Stimulated activated CD8-positive, alpha-beta memory T cell treated with anti-CD3 and anti-CD28 coated beads, Interleukin-7, amount 100 ng/mL, for 1 hour (primary cell): ENCODE measurements at places on chromosomes 3 and 15.

- DNase-seq: no peak
Observed at GRCh38 chr3:146715170-146715569, 110.0 kb upstream of the PLSCR5 start.

GRCh38 chr3:99250821-99251355 lies 349.4 kb upstream of the DCBLD2 start:
- DNase-seq: no peak

GRCh38 chr3:3951071-3951470 lies 151.8 kb downstream of the LRRN1 start:
- DNase-seq: no peak

DNA sequence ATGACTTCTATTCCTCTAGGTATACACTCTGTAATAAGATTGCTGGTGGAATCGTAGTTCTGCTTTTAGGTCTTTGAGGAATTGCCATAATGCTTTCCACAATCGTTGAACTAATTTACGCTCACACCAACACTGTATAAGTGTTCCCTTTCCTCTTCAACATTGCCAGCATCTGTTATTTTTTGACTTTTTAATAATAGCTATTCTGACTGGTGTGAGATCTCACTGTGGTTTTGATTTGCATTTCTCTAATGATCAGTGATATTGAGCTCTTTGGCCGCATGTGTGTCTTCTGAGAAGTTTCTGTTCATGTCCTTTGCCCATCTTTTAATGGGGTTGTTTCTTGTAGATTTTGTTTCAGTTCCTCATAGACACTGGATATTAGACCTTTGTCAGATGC lies 12.8 kb downstream of the NXPE3 start:
- no peak for DNase-seq

- DNase-seq: no peak
Observed at GRCh38 chr15:52093539-52094510, 18.8 kb downstream of the BCL2L10 start.

GRCh38 chr3:5553203-5553602 lies 365.7 kb downstream of the EDEM1 start:
- DNase-seq: no peak

- DNase-seq: no peak
Observed at GRCh38 chr3:105593315-105593714, 226.6 kb downstream of the ALCAM start.

GRCh38 chr3:188516515-188516914 lies 362.6 kb downstream of the LPP start:
- DNase-seq: no peak

- DNase-seq: no peak
Observed at GRCh38 chr3:54665016-54665600, 262.8 kb downstream of the LRTM1 start.

DNA sequence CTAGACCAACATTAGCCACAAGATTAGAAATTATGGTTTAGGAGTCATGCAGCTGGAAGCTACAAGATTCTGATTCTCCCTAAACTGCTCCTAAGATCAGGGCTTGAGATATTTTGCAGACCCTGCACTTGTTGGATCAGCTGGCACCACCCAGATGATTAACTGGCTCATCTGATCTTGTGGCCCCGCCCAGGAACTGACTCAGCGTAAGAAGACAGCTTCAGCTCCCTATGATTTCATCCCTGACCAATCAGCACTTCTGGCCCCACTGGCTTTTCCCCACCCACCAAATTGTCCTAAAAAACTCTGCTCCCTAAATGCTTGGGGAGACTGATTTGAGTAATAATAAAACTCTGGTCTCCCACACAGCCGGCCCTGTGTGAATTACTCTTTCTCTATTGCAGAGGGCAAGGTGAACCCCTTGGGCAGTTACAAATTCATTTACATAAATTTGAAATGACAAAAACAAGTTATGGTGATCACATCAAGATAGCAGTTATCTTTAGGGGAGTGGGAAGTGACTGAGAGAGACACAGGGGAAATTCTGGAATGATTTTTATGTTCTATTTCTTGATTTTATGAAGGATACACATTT lies 76.5 kb downstream of the CD200R1L start:
- DNase-seq: no peak

- DNase-seq: no peak
Observed at GRCh38 chr15:70086636-70087035, 11.1 kb downstream of the TLE3 start.

DNA sequence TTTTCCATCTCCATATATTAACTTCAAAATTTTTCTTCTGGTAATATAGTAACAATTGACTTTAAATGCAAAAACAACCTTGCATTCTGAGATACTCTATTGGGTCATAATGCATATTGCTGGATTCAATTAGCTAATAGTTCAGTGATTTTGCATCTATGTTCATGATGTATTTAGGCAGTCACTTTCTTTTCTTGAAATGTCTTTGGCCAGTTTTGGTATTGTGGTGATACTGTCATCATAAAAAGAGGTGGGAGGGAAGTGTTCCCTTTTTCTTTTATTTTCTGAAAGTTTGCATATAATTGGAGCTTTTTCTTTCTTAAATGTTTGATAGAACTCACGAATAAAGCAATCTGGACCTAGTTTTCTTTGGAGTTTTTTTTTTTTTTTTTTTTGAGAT lies 67.4 kb upstream of the ZNF148 start:
- no peak for DNase-seq

DNA sequence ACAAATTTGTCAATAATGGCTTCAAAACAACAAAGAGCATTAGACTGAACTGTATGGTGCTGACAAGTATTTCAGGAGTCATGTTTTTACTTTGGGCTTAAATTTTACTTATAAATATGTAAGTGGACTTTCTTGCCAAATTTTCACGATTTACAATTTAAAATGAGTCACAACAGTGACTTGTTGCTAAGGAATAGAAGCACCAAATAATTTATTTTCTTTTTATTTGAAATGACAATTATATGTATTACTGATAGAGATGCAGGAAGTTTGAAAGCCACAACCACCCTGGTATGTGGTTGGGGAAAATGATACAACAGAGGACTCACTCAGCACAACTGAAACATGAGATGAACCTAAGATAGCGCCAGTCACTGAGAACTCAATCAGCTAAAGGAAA lies 90.3 kb downstream of the FMN1 start:
- no peak for DNase-seq

GRCh38 chr15:27454281-27455075 lies 483.5 kb downstream of the GABRG3 start:
- DNase-seq: no peak

GRCh38 chr15:72925661-72926060 lies 126.6 kb upstream of the NEO1 start:
- DNase-seq: no peak

- no peak for DNase-seq
Observed at GRCh38 chr3:6022621-6023020, 835.1 kb downstream of the EDEM1 start.

DNA sequence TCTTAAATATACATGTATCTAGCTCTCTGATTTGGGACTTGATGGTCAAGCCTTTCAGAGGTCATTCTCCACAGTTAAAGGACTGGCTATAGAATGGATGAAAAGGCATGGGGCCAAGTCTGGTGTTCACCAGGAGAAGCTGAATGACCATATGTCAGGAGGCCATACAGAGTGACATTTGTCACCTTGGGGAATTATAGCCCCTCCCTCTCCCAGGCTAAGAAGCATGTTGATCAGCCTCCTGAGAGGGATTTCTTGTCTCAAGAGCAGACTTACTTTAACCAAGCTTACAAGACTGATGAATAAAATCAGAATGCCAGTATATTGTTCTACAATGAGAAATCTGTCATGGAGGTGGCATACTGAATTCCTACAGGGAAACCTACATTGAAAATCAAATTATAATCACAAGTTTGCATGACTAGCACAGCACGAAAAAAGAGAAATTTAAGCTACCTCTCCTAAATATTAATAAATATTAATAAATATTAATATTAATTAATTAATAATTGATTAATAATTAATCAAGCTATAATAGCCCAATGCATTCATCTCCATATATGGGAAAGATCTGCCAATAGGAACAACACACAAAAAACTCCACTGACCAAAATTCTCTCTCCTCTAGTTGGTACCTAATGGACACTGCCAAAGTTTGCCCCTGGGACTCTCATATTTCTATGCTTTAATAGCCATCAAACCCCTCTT lies 47.3 kb downstream of the ATP8B4 start:
- no peak for DNase-seq

DNA sequence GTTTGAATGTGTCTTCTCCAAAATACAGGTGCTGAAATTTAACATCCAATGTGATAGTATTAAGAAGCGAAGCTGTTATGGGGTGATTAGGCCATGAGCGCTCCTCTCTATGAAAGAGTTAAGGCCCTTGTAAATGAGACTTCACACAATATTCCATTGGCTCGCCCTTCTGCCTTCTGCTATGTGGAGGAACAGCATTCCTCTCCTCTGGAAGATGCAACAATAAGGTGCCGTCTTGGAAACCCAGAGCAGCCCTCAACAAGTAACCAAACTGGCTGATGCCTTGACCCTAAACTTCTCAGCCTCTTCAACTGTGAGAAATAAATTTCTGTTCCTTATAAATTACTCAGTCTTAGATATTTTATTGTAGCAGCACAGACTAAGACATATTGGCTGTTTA lies 874.6 kb downstream of the ROBO1 start:
- no peak for DNase-seq

DNA sequence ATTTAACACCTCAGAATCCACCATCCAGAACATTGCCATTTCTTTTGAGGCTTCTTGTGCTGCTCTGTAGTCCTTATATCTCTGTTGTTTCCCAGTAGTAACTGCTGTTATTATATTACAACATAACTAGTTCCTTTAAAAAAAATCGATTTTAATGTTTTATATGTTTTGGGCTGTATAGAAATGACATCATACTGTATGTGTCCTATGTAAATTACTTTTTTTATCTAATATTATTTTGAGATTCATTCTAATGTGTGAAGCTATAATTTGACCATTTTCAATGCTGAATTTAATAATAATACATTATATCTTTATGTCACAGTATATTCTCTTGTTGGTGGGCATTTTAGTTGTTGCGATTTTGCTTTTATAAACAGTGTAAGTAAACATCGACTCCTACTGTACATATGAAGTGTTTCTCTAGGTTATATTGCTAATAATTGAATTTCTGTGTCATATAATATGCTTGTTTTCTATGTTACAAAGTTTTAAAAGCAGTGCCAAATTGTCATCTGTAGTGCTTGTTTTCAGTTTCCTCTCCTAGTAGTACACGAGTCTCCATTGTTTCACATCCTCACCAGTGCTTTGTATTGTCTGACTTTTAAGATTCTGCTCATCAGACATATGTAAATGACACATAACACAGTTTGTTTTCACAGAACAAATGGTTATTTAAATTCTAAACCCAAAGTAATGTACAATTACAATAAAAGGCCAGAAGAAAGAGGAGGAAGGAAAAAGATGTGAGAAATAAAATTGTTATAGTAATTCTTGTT lies 172.0 kb upstream of the LRRFIP2 start:
- no peak for DNase-seq

GRCh38 chr3:10949197-10949596 lies 43.4 kb upstream of the SLC6A1 start:
- no peak for DNase-seq

DNA sequence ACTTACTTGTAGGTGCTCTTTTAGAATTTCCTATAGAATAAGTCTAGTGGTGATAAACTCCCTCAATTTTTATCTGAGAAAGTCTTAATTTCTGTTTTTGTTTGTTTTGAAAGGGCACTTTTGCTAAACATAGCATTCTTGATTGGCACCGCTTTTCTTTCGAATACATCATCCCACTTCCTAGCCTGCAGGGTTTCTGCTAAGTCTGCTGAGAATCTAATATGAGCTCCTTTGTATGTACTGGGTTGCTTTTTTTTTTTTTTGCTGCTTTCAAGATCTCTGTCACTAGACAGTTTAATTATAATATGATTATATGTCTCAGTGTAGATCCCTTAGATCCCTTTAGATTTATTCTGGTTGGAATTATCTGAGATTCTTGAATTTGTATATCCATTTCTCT lies 21.5 kb downstream of the PFN2 start:
- no peak for DNase-seq

DNA sequence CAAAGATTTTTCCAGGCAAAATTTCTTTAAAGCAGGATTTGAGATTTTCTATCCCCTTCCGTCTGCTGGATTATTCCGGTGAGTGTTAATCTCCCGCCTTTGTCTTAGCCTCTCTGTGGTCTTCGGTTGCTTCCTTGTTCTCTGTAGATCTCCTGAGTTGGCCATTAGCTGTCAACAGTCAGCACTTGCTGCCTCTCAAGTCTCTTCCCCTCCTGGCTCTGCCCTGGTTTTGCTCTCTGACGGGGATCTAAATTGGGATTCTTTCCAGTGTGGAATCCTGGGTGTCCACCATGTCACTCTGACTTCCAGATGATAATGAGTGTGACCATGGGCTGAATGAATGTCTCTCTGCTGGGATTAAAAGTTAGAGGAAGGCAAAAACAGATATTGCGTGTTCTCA lies 121.5 kb downstream of the IGF1R start:
- DNase-seq: no peak

DNA sequence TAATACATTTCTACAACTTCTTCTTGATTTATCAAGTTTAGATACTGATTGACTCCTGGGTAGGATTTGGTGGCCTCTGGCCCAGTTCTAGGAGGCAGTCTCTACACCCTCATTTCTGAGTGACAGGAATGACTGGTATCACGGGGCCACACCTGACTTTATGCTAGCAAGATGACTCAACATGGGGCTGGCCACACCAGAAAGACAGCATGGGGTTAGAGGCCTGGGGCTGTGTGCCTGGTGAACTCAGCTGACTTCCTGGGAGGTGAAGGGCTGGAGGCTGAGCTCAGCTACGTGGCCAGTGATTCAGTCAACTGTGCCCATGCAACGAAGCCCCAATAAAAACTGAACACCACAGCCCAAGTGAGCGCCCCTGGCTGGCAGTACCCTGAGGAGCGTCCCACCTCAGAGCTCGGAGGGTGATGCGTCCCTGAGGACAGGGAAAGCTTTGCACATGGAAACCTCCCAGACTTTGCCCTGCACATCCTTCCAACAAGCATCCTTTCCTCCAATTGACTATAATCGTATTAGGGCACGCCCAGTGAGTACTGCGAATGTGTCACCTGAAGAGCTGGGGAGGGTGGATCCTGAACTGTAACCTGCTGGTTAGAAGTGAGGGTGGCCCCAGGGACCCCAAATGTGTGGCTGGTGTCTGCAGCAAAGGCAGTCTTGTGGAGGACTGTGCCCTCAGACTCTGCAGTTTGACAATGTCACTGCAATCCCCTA lies 57.2 kb downstream of the NIPA2 start:
- no peak for DNase-seq
